ENCODE measurements at places on chromosomes 11 and 22.
A peak's percentile ranks its signal among the peaks of the same experiment; 100 is the strongest.

DNA sequence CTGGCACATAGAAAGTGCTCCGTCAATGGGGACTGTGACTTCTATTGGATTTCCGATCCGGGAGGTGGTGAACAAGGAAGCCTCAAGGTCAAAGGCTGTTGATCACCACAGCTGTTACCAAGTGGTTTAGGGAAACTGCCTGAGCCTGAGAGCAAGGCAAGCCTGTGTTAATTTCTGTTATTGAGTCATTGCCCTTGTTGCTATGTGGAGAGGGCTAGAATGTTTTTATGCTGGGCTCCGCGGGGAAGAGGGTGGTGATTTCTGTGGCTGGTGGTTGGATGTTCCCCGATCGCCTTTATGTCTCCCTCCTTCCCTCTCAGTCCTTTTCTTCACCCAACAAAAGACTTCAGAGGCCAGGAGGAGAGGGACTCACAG is 108.5 kb upstream of the ALX4 start:
- DNase-seq = no peak

GRCh38 chr11:120210626-120211521 is at the start of gene OAF:
OAF (plus strand) TSS chr11:120211032; CDS start chr11:120211280, 248 bp downstream.
- DNase-seq = peak; percentile 76

DNA sequence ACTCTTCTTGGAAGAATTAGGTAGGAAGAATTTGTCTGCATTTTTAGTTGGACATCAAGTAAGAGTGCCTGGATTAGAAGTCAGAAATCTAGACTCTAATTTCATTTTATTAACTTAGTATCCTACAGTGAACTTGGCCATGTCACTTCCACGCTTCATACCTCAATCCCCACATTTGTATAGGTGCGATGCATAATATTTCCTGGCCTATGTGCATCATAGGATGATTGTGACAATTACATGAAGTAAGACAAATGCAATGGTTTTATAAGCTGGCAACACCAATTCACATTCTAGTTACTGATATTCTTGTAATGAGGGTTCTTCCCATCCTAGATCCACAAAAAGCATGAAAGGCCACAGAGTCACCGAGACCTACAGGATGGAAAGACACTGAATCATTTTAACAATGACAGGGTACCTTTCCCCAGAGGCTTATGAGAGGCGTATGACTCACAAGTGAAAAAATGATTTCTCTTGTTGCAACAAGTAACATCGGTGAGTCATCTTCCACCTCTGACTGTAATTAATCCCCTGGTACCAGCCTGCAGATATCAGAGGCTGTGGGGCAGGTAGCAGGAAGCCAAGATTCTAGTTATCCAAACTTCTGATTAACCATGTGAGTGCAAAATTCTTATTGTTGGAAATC is 56.0 kb upstream of the OR5AK2 start:
- DNase-seq = peak; percentile 79

GRCh38 chr22:27226666-27227065 is 569.3 kb downstream of the MIAT start:
- no peak for DNase-seq

GRCh38 chr11:20026629-20027555 is 133.4 kb downstream of the DBX1 start:
- DNase-seq = no peak

GRCh38 chr11:43269254-43269918 is 42.4 kb upstream of the API5 start:
- DNase-seq = no peak

- no peak for DNase-seq
These were observed 75.8 kb downstream of the NAT10 start for GRCh38 chr11:34181251-34181650.

GRCh38 chr11:47891886-47892285 is 43.7 kb upstream of the NUP160 start:
- no peak for DNase-seq

Data from Caki2 (cell line).